GM10248 (cell line): ENCODE measurements at places on chromosomes 2 and 18.

DNA sequence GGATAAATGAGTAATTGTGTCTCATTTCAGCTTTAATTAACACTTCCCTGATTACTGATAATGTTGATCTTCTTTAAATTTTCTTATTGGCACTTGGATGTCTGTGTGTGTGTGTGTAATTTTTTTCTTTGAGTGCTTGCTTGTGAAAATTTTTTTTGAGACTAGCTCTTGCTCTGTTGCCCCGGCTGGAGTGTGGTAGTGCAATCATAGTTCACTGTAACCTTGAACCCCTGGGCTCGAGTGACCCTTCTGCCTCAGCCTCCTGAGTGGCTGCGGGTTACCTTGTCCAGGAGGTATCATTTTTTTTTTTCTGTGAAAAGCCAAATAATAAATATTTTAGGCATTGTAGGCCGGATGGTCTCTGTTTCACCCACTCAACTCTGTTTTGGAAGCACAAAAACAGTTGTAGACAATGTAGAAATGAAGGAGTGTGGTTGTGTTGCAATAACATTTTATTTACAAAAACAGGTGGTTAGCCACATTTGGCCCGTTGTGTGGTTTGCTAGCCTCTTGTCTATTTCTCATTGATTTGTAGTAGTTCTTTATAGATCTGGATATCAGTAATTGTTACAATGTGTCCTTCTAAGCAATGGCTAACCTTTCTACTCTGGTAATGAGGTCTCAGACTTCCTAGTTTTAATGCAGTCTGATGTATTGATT, 7.9 kb downstream of the IL1RL2 start:
- no peak for DNase-seq

DNA sequence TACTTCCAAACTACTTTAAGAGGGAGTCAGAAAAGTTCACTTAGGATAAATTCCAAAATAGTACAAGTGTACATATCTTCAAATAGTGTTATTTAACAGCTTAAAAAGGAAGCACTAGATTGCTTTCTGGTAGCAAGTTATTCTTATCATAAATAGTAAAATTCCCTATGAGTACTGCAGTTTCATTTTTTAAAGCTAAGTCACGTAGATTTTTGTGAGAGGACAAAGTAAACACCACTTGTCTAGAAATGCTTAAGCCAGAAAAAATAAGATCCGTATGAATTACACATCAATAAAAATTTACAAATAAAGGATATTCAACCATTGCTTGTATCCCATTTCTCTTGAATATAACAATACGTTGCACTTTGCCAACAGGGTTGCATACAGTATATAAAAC, 19.2 kb downstream of the HNRNPLL start:
- no peak for DNase-seq

GRCh38 chr2:37230581-37230980, 815 bp downstream of the CEBPZ start:
- no peak for DNase-seq

GRCh38 chr2:237432484-237433092, 18.6 kb upstream of the COL6A3 start:
- no peak for DNase-seq

DNA sequence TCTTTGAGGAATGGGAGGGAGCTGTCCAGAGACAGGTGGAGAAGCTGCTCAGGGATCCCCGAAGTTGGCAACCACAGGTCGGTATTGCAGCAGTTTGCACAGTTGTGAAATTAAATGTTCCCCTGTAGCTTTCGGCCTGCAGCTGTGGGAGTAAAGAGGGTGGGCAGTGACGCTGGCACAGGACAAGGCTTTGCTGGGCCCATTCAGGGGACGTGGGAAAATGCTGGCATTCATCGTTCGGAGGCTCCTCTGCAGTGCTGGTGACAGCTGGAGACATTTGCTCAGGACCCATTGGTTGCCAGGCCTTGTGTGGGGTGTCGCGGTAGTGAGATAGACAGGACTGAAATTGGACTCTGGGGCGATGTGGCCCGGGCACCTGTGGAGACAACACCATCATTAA, 173.7 kb downstream of the MYCN start:
- DNase-seq, result no peak

DNA sequence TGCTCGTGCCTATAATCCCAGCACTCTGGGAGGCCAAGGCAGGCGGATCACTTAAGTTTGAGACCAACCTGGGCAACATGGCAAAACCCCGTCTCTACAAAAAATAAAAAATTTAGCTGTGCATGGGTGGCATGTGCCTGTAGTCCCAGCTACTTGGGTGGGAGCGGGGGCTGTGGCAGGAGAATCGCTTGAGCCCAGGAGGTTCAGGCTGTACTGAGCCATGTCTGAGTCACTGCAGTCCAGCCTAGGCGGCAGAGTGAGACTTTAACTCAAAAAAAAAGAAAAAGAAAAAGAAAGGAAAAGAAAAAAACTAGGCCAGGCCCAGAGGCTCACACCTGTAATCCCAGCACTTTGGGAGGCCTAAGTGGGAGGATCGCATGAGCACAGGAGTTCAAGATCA, 30.8 kb downstream of the TWSG1 start:
- no peak for DNase-seq

GRCh38 chr2:111632661-111633060, 251.3 kb downstream of the ANAPC1 start:
- peak; percentile 35 for DNase-seq

GRCh38 chr2:226631671-226632070, 167.9 kb downstream of the IRS1 start:
- DNase-seq, result no peak

DNA sequence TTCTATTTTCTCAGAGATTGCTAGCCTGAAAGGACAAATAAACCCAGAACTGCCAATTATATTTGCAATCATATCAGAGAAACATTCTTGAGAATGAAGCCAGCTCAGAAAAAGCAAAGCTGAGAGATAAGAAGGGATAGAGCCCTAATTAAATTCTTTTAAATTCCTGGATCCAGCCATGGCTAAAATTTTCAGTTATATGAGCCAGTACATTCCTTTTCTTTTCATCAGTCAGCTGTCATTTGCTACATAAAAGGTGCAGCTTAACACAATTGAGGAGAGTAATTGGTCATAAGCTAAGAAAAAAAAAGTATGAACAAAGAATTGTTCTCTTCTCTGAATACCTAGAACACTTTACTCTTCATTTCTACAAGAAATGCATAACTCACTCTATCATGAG, 303.5 kb upstream of the FIGN start:
- DNase-seq, result no peak

GRCh38 chr2:189594305-189594704, 13.7 kb upstream of the SLC40A1 start:
- no peak for DNase-seq

- no peak for DNase-seq
Measured at GRCh38 chr2:132581991-132582738, 87.8 kb downstream of the LYPD1 start.

DNA sequence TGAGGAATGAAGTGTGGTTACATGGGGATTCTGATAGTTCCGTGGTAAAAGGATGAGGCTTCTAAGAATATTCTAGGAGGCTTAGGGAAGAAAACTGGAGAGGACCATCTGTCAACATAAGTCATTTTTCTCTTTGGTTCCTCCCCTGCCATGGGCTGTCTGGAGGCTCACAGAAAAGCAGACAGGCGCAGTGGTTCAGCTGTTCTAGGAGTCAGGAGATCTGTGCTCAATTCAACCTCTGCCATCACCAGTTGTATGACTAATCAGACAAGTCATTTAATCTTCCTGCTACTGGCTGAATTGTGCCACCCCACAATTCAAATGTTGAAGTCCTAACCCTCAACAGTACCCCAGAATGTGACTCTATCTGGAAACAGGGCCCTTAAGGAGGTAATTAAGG, 36.4 kb downstream of the ADAM17 start:
- no peak for DNase-seq

GRCh38 chr2:177817300-177817699, 255.3 kb downstream of the PDE11A start:
- no peak for DNase-seq

DNA sequence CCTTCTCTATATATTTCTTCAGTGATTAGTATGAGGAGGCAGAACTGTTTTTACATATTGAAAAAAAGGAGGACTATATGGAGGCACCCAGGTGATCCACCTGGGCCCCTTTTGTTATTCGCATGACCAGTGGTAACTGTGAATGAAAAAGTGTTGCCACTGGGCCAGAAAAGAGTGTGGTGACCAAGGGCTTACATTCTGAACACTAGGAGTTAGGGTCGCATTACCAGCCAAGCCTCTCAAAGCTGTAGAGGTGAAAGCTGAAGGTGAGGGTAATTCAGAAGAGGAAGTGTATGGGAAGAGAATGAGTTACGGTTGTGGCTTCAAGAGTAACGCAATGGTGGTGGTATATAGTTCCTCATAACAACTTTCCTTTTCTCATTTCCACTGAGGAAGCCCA, 487.6 kb downstream of the TMEM182 start:
- no peak for DNase-seq

DNA sequence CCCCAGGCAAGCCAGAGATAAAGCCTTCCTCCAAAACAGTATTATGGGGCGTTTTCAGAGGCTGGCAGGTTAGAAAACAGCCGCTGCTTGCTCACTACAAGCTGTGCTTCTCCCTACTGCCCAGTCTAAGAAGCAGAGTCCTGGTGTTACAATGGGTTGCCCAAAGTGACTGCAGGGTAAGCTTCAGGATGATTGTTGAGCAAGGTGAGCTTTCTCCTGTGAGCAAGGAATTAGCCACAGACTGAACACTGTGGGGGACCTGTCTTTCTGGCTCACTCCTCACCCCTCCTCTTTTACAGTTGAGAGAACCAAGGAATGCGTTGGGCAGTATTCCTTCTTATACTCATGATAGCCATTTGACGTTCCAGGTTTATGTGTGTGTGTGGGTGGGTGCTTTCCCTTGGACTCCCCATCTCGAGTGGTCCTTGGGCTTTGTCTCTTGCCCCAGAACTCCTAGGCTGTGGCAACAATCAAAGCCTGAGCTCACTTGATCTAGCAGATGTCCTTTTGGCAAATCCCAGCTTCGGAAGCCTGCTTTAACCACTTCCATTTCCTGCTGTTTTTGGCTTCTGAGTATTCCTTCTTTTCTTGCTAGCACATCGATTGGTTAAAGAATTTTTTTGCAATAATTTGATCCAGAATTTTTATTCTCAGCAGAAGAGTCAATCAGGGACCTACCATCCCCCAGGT, 47.5 kb downstream of the KDM3A start:
- DNase-seq, result no peak
